ENCODE measurements at places on chromosomes 6 and 20. TPM values are rescaled to one million over a fixed set of nuclear protein-coding genes. Genes with fewer than 3 reads are reported as not detected.
A peak's percentile ranks its signal among the peaks of the same experiment; 100 is the strongest.

DNA sequence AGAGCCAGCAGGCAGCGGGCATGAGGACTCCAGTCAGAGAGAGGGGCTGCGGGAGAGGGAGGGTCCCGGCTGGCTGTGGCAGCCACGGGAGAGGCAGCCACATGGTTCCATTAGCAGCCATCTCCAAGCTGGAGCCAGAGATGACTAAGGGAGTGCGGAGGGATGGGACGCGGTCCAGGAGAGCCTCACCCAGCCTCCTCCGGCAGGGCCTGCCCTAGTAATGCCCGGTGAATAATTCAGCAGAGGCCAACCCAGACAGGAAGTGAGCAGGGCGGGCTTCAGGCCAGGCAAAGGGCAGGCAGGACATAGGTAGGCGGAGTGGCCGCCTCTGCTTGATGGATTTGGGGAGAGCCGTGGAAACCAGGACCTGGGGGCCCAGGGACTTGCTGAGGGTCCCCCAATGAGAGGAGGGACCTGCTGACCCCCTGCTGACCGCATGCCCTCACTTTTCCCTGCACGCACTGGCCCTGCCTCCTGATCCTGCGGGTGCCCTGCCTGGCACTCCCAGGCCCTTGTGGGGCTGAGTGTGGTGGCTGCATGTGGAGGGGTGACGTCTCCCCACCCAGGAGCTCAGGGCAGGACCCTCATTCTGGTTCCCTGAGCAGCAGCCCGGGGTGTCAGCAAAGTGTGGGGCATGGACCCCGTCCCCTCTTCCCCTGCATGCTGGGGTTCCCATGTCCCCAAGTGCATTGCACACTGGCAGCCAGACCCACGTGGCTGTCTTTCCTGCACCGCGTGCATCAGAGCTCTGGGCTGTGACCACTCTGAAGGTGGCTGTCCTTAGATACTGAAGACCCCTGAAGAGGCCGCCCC is 51.8 kb upstream of the SLCO4A1 start:
- H3K4me1 ChIP-seq = no peaks in the 10 kb centered on the region
- H3K27me3 ChIP-seq = peaks cover 37% of the 10 kb centered on the region
- H3K36me3 ChIP-seq = no peaks in the 10 kb centered on the region
- DNase-seq = no peak

DNA sequence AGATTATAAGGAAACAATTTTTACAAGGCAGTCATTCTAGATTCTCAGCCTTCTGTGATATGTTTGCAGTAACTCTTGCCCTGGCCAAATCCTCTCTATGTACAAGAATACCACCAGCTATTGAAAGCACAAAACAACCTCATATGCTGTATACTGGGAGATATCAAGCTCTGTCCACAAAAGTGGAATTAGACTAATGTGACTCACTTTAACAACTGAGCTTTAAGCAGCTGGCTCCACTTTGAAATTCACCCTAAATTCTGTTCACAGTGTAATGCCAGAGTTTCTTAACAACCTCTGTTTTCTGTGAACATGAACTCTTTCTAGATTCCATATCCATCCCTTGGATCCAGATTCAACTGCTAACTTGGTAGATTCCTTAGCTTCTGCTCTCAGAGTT is 47.6 kb downstream of the CHD6 start:
- peaks cover 17% of the 10 kb centered on the region for H3K4me1 ChIP-seq
- no peaks in the 10 kb centered on the region for H3K27me3 ChIP-seq
- no peak for DNase-seq
- no peak overlapping the region for H3K4me3 ChIP-seq
- no peak overlapping the region for H3K27ac ChIP-seq
- H3K36me3 ChIP-seq = peaks cover 6% of the 10 kb centered on the region

DNA sequence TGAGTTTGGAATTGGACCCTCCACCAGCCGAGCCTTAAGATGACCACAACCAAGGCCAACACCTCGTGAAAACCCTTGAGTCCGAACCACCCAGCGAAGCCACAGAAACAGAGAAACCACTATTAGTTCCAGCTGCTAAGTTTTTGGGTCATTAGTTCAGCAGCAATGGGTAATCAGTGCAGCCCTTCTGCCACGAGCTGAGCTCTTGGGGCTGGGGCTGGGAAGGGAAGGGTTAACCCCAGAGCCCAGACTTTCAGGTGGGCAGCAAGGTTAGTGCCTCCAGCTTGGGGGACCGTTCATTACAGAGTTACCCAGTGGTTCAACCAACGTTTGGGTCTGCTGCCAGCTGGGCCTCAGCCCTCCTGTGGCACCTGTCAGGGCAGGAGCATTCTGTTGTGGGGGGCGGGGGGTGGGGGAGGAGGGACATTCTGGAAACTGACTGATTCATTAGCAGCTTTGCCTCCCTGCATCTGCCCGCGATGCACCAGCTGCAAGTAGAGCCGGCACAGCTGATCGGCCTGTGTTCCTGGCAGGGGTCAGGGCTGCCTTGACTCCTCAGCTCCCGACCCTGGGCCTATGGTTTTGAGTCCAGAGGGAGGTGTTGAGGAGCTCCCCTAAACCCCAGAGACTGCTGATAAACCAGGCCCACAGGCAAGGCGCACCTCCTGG is 52.7 kb downstream of the TGM2 start:
- DNase-seq = no peak
- no peak overlapping the region for H3K4me3 ChIP-seq
- peaks cover 38% of the 10 kb centered on the region for H3K4me1 ChIP-seq
- H3K36me3 ChIP-seq = peaks cover 6% of the 10 kb centered on the region

GRCh38 chr6:22357724-22358189 is 60.9 kb upstream of the PRL start:
- H3K4me1 ChIP-seq = peaks cover 38% of the 10 kb centered on the region
- H3K36me3 ChIP-seq = peaks cover 3% of the 10 kb centered on the region
- H3K27ac ChIP-seq = peak overlapping the region; percentile 17
- DNase-seq = no peak
- no peaks in the 10 kb centered on the region for H3K27me3 ChIP-seq

C4A gene
- total RNA-seq = 12.3 TPM

DNA sequence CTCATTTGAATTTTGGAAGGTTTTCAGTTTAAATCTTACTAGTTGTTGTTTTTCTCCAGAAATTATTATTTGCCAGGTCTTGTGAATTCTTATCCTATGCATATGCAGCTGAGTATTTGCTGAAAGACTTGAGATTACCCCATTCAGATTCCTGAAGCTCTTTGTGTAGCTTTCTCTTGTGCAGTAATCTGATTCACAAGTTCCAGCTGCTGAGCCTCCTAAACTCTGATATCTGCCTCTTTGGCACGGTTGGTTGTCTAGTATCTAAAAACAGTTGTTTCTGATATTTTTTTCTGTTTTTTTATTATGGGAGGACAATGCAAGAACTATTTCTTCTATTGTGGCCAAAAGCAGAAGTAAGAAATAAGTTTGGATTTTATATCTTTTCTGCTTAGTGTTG is 863.9 kb upstream of the MANEA start:
- no peaks in the 10 kb centered on the region for H3K4me1 ChIP-seq
- no peak overlapping the region for H3K27ac ChIP-seq
- H3K27me3 ChIP-seq = no peaks in the 10 kb centered on the region
- H3K4me3 ChIP-seq = no peak overlapping the region
- H3K36me3 ChIP-seq = no peaks in the 10 kb centered on the region

- H3K27me3 ChIP-seq = no peaks in the 10 kb centered on the region
- H3K4me1 ChIP-seq = peaks cover 3% of the 10 kb centered on the region
- no peak for DNase-seq
- peaks cover 58% of the 10 kb centered on the region for H3K36me3 ChIP-seq
Observed at GRCh38 chr6:158314737-158315136, 2.5 kb downstream of the TULP4 start.
